Esophagus squamous epithelium (tissue), 5 donors: ENCODE measurements at places on chromosomes 12 and 14.

DNA sequence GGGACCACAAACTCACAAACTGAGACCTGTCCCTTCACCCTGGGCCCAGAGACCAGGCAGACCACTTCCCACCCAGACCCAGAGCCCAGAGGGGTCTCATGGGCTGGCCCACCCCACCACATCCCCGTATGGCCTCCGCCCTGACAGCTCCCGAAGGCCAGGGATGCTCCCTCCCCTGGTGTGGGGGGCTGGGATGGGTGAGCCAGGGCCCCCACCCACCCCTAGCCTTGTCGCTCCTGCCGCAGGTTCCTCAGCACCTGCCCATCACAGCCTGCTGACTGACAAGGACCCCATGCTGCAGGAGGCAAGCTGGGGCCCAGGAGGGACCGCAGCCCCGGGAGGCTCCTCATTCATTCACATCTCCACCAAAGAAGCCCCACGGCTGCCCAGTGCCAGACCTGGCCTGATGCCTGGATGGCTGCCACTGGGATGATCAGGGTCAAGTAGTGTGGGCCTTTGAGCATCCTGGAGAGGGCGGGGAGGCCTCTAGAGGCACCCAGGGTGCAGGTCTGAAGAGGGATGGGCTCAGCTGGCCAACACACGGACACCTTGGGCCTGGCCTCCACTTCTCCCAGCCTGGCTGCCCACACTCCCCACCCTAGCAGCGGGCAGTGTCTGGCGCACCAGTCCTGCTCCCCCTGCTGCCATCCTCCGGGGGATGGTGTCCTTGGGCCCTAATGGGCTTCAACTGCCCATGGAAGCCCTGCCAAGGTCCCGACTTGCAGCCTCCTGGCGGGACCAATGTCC, 24.7 kb upstream of the GPR132 start:
- no peak for DNase-seq

DNA sequence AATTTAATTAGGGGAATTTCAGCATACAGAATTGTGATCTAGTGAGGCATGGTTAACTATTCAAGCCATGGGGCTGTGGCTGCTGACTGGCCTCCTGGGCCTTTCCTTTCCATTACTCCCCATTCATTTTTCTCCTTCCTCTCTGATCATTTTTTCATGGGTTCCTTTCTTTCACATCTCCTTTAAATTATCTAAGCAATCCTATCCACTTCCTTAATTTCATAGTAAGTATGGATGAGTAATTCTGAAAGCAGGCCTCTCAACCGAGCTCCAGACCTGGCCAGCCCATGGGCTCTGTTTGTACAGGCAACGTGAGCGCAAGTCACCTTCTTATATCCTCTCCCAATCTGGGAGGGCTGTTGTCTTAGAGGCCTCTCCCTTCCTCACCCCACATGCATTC, 13.4 kb downstream of the CKAP4 start:
- no peak for DNase-seq

GRCh38 chr12:99917711-99918402, 66.9 kb downstream of the ANKS1B start:
- no peak for DNase-seq

DNA sequence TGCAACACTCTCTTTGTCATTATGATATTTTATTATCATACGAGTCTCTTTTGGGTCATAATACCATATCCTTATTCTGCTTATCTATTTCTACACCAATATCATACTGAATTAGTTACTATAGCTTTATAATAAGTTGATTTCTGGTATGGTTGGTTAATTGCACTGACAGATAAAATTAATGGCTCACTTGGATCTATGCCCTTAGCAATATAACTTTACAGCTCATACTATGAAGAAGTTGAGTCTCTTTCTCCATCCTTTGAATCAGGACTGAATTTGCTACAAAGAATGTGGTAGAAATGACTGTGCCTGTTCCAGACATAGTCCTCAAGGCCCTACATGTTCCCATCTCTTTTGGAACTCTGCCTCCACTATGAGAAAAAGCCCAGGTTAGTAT, 139.7 kb upstream of the DYRK2 start:
- DNase-seq: no peak

DNA sequence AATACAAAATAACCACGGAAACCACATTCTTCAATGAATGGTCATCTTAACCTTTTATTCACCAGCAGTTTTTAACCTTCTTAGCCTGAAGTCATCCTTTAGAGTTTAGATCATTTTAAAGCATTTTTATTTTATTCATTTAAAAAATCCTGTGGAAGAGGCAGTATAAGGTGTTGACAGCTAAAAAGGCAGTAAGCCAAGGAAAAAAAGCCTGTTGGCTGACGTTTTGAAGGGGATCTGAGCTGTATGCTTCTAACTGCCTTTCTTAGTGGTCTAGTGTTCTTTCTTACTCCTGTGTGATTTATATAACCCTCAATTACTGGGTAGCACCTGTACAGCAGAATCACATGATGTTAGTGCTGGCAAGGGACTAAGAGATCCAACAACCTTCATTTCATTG, 438.3 kb upstream of the SEL1L start:
- DNase-seq: no peak

GRCh38 chr12:126159139-126159538, 1093.9 kb downstream of the AACS start:
- no peak for DNase-seq

DNA sequence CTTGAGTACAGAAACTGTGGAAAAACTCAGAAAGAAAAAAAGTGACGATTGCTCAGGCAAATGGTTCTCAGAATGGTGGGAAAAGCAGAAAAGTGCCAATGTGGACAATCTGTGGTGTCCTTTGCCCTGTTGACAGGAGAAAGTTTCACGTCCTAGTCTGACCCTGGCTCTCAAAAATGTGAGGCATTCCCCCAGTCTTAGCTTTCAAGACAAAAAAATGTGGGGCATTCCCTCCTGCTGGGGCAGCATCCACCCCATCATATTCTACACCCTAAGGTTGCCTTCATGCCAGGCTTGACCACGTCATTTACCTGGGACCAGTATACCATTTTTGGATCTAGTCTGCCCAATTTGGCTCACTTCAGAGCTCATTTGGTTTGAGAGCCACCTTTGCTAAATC, 20.7 kb upstream of the ANAPC7 start:
- DNase-seq: no peak

- no peak for DNase-seq
Measured at GRCh38 chr12:96441816-96442215, 41.6 kb upstream of the CDK17 start.

GRCh38 chr14:51068268-51068667, 26.6 kb downstream of the TRIM9 start:
- DNase-seq: no peak

DNA sequence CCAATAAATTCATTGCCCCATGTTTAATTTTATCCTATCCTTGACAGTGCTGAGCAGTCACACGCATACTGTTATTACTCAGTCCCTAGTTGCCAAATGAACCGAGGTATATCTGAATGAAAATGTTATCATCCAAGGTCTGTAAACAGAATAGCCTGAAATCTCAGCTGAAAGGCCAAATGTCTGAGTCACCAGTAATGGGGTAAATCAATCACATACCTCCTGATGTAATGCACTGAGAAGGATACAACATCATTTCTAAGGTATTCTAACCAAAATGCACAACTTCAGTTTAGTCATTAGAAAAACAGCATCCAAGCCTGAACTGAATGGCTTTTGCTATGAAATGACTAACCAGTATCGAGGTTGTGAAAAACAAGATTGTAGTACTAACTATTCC, 228.6 kb downstream of the DPF3 start:
- DNase-seq: no peak

- DNase-seq: no peak
Measured at GRCh38 chr14:48826058-48826457, 760.1 kb downstream of the RPS29 start.

- no peak for DNase-seq
Measured at GRCh38 chr14:26577711-26578110, 20.1 kb downstream of the NOVA1 start.

DNA sequence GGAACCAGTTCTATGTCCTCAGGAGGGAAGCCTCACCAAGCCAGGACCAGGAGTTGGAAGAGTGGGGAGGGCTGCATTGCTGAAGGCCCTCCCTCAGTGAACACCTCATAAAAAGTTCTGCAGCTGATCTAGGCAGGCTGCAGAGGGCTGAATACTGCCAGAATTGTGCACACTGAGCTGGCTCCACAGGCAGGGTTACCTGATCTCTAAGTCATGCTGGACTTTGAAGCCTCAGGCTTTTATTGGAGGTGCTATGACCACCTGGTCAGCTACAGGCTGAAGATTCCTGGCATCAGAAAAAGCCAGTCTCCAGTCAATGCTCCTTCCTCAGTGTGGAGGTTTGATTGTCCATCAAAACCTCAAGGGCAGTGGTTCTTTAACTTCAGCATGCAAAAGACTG, 39.7 kb downstream of the FOS start:
- DNase-seq: no peak

DNA sequence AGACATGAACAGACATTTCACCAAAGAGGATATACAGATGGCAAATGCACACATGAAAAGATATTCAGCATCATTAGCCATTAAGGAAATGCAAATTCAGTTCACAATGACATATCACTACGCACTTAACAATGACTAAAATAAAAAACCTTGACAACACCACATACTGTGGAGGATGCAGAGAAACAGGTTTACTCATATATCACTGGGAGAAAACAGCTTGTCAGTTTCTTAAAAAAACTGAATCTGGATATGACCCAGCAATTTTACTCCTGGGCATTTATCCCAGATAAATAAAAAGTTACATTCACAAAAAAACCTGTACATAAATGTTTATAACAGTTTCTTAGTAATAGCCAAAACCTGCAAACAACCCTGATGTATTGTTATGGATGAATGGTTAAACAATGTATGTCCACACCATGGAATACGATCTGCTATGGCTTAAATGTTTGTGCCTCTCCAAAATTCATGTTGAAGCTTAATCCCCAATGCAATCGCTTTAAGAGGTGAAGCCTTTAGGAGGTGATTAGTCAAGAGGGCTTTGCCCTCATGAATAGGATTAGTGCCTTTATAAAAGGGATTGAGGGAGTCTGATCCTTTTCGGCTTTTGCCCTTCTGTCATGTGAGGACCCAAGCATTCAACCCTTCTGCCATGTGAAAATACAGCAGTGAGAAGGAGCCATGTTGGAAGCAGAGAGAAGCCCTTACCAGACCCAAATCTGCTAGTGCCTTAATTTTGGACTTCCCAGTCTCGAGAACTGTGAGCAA, 36.0 kb upstream of the PPP4R3A start:
- DNase-seq: no peak

DNA sequence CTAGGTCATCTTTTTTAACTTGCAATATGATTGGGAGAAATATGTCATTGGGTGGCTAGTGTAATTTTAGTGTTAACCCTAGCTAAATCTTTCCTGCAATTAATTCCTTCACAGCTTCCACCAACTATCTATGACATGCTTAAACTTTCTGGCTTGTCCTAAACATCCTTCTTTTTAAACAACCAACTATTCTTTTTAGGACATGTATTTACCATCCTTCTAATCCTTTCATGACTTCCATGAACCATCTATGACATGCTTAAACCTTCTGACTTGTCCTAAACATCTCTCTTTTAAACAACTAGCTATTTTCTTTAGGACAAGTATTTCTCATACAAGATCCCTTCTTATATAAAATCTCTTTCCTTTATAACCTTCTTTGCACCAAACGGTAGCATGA, 179.6 kb upstream of the PDZRN4 start:
- DNase-seq: no peak

GRCh38 chr14:71220462-71220861, 313.2 kb downstream of the PCNX1 start:
- no peak for DNase-seq

- no peak for DNase-seq
Measured at GRCh38 chr12:9237286-9237685, 29.1 kb upstream of the PZP start.

DNA sequence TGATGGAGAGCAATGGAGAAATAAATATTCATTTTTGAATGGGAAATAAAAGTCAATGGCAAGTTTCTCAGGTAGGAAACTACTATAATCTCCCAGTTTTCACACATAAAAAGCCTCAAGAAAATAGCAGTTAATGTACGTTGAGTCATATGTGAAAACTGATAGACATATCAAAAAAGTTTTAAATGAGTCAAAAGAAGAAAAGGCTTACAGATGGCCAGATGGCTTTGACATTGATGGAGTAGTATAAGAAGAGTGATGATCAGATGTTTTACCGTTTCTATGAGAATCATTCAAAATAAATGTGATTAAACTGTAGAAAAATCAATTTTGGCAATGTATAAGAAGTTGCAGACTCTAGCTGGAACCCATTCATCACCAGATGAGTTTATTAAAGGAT, 97.8 kb downstream of the LLPH start:
- no peak for DNase-seq

DNA sequence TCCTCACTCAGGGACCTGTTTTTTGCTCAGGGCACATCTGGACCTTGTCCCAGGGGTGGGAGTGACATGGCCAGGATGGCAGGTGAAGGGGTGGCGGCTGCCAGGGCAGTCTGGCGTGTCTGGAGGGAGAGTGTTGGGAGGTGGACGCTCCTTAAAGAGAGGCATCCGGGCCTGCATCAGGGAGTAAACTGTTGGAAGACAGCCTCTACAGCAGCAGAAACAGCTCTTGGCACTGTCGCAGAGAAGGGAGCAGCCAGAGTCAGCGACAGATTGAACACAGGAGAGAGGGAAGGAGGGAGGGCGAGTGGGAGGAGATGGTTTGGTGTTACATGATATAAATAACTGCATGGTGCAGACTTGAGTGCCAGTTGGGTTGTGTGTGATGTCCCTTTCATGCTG, 52.8 kb downstream of the IGF1 start:
- DNase-seq: no peak

DNA sequence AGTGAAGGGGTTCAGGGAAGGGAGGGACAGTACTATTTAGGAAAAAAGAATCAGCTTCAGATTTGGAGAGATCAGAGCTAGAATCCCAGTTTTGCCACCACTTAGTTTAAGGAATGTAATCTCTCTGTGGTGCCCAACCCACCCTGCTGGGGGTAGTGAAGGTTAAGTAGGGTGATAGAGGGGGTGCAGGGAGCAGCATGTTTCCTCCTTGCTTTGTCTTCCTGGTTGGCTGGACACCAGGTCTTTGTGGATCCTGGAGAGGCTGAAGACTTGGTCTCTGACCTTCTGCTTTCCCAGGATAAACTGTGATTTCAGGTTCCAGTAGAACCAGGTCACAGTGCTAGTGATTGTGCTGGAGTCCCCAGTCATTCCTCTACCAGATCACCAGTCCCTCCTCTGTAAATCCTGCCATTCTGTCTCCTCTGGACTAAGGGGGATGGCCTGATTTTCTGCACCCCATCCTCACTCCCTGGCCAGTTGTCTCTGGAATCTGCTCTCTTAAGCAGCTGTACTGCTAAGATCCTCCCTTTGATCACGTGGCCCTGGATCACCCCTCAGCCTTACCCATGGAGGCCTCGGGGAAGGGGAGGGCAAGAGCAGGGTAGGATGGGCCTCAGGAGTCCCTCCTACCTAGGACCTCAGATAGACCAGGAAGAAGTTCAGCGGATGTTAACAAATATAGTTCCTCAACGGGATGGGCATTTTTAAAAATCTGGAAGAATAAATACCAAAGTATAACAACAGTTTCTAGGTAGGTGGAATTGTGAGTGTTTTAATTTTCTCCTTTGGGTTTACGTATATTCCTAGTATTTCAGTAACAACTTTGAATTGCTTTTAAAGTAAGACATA, 3.1 kb downstream of the MAP3K12 start:
- no peak for DNase-seq
